ENCODE measurements at places on chromosomes 5 and 9.

DNA sequence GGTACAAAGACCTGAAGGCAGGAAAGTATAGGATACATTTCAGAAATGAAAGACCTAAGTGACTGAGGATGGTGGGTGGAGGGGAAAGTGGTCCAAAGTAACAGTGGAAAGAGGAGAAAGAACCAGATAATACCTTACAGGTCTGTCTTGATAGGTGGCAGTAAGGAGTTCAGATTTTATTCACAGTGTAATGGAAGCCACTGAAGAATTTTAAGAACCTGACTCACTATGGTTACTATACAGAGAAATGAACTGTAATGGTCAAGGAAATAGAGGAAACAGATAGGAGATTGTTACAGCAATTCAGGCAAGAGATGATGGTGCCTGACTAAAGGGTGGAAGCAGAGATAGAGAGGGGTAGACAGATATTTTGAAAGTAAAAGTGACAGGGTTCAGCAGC is 46.5 kb downstream of the EPB41L4A start:
- DNase-seq: peak; percentile 3

- peak; percentile 84 for DNase-seq
These were observed 69.5 kb upstream of the ANXA1 start for GRCh38 chr9:73081979-73082657.

DNA sequence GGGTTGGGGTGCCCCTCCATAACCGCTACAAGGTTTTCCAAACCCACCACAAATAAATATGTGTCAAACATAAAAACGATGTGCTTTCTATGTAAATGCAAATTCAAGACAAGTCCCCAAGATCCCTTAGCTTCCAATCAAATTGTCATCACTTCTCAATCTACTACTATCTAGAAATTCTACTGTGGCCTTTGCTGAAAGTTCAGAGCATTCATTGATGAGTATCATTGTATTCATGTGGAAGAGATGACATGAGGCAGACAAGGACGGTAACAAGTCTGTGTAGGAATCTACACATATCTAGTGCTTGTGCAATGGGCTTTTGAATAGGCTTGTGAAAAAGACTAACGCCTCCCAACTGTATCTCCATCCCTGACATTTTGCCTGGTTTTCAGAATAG is 524.6 kb downstream of the PDE4D start:
- no peak for DNase-seq

DNA sequence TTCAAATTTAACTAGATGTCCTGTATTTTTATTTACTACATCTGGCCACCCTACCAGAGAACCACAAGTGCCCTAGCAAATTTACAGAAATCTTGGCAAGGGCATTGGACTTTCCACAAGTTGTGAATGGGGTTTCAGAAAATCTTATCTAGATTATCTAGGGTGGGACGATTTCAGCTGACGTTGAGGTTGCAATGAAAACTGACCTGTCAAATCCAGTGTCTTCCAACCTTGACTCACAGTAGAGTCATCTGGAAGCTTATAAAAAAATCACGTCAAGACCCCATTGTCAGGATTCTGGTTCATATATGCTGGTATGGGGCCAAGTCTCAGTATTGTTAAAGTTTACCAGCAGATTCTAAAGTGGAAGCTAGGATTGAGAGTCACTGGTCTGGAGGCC is 109.6 kb upstream of the ACTBL2 start:
- no peak for DNase-seq

DNA sequence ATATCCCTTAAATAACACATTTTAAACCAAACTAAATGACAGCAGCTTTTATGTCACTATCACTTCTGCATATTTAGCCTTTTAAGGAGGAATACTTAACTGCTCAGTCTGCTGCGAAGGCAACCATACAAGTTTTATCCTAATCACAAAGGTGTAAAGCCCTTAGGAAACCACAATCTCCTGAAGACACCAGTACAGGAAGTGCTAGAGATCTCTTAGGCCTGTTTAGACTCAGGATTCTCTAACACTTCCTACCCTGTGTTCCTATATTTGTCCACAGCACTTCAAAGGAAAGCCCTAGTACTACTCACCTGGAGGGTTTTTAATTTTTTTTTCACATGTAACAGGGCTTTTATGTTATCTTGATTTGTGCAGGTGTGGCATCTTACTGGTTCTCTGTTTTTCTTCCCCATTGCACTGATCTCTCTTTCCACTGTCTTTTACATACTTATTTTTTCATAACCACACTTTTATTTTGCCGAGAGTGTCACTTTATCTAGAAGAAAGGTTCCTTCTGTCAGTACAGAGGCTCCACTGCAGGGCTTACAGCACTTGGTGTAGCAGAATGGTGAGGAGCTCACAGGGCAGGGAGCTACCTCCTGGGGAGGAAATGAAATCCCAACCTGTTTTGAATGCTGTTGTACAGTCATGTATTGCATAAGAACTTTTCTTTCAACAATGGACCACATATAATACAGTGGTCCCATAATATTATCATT is 1060.6 kb upstream of the ACO1 start:
- DNase-seq: no peak
